ENCODE measurements at places on chromosomes 1 and 21.

- DNase-seq = peak; percentile 59
These were observed 255.6 kb downstream of the GRIK3 start for GRCh38 chr1:36778740-36779139.

DNA sequence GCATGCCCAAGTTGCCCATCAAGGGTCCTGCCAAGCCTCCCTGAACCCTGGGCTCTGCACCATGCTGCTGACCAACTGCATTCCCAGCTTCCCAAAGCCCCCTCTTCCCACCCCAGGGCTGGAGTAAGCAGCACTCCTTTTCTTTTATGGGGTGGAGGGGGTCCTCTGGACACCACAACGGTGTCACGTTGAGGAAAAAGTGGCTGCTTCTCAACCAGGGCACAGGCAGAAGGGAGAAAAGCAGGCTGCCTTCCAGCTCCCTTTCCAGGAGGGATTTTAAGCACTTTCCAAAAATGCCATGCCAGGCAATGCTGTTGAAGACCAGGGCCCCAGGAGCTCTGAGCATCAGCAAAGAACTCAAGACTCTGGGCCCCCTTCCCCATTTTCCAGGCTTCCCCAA lies 691 bp downstream of the RIMS3 start:
- DNase-seq = no peak

DNA sequence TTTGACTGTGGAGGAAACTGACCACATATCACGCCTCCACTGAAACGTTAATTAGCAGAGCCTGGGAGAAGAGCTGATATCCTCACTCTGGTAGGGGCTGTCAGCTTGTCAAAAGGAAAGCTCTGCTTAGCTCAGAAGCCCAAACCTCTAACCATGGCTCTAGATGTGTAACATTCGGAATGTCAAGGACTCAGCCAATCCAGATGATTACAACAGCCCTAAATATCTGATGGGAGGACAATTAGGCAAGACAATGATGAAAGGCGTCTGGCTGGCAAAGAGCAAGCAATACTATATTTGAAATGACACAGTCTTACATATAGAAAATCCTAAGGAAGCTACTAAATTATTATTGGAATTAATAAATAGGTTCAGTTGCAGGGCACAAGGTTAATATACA lies 45.7 kb upstream of the COX20 start:
- DNase-seq = no peak

GRCh38 chr1:33724348-33724747 lies 139.5 kb upstream of the HMGB4 start:
- no peak for DNase-seq

DNA sequence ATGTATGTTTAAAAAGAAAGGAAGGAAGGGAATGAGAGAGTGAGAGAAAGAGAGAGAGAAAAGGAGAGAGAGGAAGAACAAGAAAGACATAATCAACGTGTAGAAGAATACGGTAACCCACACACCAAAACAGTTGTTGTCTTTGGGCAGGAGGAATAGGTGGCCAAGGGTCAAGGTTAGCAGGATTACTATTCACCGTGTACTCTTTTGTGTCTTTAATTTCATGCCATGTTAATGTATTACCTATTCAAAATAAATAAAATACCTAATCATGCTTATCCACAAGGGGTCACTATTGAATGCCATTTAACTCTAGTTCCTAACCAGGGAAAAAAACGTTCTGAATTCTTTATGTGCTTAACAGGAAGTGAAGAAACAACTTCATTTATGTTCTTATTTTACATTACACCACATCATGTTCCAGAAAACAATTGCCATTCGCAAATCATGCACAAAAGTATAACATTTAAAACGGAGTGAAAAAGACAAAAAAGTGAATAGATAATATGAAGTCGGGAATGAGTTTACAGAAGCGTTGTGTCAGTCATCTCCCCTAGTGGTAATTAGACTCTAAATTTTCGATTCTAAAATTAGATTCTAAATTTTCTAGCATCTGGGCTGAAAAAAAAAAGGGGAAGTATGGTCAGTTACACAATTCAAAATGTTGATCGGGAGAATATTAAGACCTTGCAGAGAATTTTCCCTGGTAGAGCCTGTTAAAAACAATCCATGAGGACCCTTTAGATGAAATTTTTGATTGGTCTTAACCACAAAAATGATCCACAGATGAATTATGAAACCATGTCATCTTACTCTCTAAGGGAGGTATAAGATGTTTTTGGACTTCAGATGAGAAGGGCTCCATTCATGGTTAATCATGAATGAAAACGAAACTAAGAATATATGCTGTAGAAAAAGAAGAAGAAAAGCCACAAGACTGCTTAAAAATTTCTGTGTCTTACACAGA lies 700 bp upstream of the KMO start:
- DNase-seq = peak; percentile 58

- DNase-seq = no peak
These were observed 209.5 kb downstream of the TOMM20 start for GRCh38 chr1:234918961-234919761.

- peak; percentile 18 for DNase-seq
These were observed 963.4 kb upstream of the ADGRL4 start for GRCh38 chr1:79969886-79970285.

GRCh38 chr21:32322676-32323075 lies 24.0 kb downstream of the MRAP start:
- DNase-seq = no peak

- DNase-seq = peak; percentile 70
These were observed 10.7 kb downstream of the OPTC start for GRCh38 chr1:203504400-203505250.

- DNase-seq = no peak
These were observed 180.6 kb upstream of the LHX8 start for GRCh38 chr1:74953622-74954021.

DNA sequence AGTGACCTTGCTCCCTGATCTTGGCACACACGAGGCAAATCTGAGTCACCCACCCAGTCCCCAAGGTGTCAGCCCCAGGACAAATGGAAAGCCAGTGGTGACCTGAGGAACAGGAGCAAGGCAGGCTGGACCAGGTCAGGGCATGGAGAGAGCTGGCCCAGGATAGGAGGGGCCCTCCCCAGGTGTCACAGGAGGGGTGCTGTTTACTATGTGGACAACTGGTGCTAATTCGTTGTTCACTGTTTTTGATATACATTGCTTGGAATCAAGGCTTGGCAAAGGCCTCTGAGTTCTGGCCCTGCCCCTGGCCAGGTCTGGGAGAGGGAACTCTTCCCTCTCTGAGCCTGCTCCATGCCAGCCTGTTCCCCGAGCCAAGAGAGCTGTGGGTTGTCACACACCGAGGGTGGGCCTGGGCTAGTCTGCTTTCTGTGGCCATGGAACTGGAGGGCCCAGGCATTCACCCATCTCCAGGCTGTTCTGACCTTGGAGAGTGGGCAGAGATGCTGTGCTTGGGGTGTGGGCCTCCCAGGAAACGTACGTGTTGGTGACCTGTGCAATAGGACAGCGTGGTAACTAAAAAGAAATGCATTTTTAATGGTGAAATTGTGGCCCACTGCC lies 41.8 kb downstream of the CRYAA start:
- no peak for DNase-seq

- DNase-seq = no peak
These were observed 342.6 kb upstream of the NFIA start for GRCh38 chr1:60739729-60740128.

- DNase-seq = no peak
These were observed 78.0 kb downstream of the SSBP3 start for GRCh38 chr1:54328066-54328636.

- no peak for DNase-seq
These were observed 128.2 kb downstream of the KCNN3 start for GRCh38 chr1:154741741-154742495.

DNA sequence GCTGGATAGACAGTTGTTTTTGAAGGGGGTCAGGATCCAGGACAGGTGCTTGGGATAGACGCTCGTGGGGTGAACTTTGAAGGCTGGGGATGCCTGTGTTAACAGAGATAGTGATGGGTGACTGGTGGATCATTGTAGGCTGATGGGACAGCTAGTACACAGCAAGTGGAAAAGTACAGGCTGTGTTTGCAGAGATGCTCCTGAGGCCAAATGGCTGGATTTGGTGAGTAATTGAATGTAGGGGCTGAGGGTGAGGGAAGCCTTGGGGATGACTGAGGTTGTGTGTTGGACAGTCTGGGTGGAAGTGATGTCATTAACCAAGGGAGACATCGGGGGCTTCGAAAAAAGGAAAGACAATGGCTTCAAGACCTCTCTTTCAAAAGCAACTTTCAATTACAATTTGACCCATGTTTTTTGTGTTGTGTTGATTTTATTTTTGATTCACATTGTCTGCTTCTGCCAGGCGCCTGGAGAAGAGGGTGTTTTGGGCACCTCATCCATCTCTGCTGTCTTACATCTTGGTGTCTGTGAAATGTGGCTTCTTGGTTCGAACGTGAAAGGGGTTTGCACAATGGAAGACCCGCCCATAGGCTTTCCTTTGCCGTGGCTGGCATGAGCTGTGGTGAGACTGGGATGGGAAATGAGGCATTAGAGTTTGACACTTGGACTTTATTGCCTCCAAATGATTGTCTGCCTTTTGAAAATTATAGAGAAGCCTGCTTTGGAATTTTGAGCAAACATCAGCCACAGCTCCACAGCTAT lies 147.5 kb downstream of the FOXD2 start:
- no peak for DNase-seq

GRCh38 chr1:21451981-21452411 lies 12.1 kb downstream of the NBPF3 start:
- DNase-seq = no peak

DNA sequence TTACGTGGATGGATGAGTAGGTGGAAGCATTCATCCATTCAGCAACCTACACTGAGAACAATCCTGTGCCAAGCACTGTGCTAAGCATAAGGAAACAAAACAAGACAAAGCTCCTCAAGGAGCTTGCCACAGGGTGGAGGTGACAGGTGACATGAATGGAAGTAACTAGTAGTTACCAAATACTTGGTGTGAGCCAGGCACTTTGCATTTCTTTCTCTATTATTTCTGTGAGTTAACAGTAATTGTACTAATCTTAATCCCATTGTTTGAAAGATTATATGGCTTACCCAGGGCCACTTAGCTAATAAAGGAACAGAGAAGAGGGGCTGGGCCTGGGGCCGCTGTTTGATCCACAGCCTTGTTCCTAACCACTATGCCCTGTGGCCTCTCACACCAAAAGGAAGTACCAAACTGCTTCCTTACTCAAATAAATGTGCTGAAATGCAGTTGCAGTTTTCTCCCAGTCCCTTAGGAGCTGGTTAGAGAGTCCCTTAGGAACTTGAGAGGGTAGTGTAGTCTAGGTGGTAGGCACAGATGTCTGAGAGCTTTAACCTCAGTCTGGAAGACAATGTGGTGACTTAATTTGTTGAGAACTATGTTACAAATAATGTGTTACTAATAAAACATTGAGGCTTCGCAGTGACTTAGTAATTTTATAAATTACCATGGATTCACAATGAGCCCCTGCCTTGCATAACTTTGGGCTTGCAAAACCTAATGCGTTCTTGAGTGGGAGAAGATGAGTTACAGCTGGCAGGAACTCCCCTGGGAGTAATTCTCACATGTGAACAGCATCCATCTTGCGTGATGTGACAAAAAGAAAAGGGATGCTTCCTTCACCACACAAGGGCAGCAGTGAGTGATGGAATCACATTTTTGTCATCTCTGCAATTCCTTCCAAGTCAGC lies 69.8 kb downstream of the MPZL1 start:
- DNase-seq = no peak

GRCh38 chr1:3775490-3776230 lies 3.1 kb downstream of the SMIM1 start:
- DNase-seq = peak; percentile 89

GRCh38 chr1:154896771-154897286 lies 26.7 kb upstream of the KCNN3 start:
- no peak for DNase-seq

- DNase-seq = no peak
These were observed 510 bp upstream of the IL10RB start for GRCh38 chr21:33265664-33266049.

- DNase-seq = no peak
These were observed 29.3 kb downstream of the COP1 start for GRCh38 chr1:176177764-176178163.

- DNase-seq = no peak
These were observed 190.0 kb downstream of the ATP6V1G3 start for GRCh38 chr1:198350456-198350855.

DNA sequence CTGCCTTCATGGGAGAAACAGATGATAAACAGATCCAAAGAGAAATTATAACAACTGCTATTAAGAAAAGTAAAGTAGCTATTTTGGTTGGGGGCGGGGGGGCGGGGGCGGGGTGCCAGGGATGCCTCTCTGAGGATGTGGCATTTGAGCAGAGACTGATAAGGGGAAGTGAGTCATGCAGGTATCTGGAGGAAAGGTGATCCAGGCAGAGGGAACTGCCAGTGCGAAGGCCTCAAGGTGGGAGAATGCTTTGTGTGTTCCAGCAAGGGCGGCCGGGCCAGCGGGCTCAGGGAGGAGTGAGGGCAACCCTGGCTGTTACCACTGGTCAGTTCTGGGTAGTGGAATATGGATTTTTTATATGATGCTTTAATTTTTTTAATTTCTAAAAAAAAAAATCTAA lies 7.0 kb upstream of the TNFRSF1B start:
- DNase-seq = no peak

GRCh38 chr1:22814176-22815042 lies 103.8 kb downstream of the EPHB2 start:
- DNase-seq = peak; percentile 68

DNA sequence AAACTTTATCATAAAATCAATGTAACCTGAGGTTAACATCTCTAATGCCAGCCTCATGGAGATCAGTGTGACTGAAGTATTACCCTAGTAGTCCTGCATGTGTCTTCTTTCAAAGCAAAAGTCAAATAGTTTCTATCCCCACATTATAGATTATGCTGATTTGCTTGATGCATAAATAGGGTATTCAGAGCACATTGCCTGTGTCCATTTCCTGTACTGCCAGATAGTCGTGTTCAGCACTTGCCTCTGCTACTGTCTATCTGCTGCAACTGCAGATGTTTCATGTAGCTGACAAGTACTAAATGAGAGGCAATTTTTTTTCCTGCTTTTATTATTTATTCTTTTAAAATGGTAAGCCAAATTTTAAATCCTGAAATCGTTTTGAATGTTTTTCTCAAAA lies 348.7 kb downstream of the CHRM3 start:
- no peak for DNase-seq

DNA sequence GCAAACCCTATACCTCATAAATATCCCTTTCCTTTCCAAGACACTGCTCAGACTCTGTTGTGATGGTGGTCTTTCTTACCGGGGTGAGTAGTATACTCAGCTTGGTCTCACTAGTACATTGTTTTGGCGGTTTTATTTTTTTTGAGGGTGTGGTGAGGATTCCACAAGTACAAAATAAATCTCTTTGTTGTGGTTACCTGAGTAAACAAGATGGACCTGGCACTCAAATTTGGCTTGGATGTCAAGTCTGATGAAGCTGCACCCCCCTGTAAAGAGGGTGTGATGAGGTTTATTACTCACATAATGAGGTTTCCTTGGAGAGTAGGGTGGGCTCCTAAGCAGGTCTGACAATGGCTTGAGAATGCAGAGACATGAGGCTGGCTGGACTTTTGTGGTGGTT lies 68.2 kb upstream of the KCNJ6 start:
- no peak for DNase-seq

DNA sequence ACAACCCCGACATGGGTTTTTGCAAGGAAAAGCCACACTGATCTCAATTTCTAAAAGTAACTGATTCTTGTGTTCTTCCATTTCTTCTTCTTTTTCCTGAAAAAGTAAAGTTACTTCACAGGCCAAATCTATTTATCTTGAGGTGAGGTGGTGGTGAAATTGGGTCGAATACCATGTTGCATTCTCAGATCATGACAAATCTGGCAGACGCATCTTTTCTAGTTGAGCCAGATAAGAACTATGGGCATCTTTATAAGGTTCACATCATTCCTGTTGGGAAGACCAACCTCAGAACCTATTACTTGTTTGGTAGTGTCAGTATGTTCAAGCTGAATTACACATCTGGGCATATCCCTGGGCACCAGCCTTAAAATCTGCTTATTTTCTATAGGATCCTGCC lies 78.6 kb upstream of the USP25 start:
- DNase-seq = no peak
